AG08395 (cell line): ENCODE measurements at places on chromosomes 12 and 14.

- DNase-seq, result no peak
Measured at GRCh38 chr14:75724414-75725204, 63.6 kb downstream of the TTLL5 start.

DNA sequence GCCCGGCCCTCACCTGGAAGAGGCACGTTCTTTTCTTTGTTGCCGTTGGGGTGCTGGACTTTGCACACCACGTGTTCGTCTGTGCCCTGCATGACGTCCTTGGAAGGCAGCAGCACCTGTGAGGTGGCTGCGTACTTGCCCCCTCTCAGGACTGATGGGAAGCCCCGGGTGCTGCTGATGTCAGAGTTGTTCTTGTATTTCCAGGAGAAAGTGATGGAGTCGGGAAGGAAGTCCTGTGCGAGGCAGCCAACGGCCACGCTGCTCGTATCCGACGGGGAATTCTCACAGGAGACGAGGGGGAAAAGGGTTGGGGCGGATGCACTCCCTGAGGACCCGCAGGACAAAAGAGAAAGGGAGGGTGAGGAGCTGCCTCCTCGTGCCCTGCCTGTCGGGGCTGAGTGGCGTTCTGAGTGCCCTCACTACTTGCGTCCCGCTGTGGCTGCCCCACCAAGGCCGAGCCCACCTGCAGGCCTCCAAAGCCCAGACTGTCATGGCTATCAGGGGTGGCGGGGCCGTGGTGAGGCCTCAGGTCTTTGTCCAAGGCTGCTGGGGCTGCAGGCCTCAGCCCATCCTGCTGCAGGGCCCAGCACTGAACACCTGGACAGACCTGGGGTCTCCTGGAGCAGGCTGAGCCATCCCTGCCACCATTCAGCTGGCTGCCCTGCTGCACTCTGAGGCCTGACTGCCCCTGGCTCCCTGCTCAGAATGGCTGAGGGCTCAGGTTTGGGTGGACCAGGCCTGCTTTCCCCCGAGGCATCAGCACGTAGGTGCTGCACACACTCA, 329.7 kb downstream of the TMEM121 start:
- DNase-seq, result no peak

GRCh38 chr12:121781998-121782979, 11.2 kb downstream of the RHOF start:
- no peak for DNase-seq

DNA sequence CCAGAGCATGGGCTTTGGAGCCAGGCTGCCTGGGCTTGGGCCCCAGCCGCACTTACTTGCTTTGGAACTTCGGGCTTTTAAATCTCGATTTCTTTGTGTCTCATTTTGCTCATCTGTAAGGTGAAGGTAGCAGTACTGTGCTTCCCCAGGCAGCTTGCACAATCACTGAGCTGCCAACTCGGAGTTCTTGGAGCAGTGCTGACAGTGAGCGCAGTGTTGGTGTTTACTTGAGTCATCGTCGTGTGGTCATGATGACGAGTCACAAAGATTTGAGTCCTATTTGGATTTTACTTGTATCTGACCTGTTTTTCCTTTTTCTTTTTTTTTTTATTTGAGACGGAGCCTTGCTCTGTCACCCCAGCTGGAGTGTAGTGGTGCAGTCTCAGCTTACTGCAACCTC, 31.3 kb upstream of the ATF1 start:
- DNase-seq, result peak; percentile 90

GRCh38 chr12:82510386-82510785, 152.1 kb downstream of the METTL25 start:
- no peak for DNase-seq

- DNase-seq, result no peak
Measured at GRCh38 chr14:59200195-59200594, 11.7 kb downstream of the DAAM1 start.

- no peak for DNase-seq
Measured at GRCh38 chr14:21109377-21110138, 8.7 kb downstream of the TMEM253 start.
